ENCODE measurements at places on chromosomes 6 and 20.

DNA sequence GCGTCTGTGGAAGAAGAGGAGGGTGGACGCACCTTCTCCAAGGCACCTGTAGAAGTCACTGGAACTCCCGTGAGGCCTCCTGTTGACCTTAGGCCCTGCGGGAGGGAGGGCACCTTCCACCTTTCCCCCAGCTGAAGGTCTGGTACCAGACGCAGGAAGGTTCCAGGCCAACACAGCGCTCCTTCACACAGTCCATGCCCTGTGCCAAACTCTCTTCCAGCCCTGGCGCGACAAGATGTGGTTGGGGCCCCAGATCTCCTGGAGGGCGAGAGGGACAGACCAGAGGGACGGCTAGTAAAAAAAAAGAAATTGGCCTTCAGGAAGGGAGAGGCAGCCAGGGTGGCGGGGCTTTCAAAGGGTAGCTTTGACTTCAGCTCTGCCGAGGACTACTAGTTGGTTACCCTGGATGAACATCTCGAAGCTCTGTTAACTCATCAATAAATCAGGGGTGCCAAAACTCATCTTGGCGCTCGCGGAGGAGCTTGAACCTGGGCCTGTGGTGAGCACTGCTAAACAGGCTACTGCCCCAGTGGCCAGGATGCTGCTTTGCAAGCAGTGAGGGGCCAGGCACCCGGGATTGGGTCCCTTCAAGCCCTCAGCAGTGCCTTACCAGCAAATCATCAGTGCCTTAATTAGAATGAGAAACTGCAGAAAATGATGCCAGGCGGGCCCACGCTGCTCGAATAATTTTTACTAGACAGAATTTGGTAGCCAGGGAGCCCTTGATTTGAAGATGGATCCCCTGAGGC is 14.9 kb downstream of the AARS2 start:
- DNase-seq = no peak

GRCh38 chr20:37468886-37469285 is 52.2 kb upstream of the NNAT start:
- no peak for DNase-seq

DNA sequence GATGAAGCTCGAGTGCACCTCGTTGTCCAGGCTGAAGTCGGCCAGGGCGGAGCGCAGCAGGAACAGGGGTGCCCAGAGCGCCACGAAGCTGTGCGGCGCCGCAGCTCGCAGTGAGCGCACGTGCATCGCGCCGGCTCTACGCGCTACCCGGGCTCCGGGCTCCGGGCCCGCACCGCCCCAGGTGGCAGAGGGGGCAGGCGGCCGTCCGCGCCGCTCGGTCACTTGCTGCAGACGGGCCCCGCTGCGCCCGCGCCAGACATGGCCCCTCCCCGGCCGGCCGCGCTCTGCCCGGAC is 497 bp downstream of the BMP7 start:
- DNase-seq = no peak

- no peak for DNase-seq
These were observed 248.5 kb downstream of the BTBD9 start for GRCh38 chr6:38391206-38391605.

DNA sequence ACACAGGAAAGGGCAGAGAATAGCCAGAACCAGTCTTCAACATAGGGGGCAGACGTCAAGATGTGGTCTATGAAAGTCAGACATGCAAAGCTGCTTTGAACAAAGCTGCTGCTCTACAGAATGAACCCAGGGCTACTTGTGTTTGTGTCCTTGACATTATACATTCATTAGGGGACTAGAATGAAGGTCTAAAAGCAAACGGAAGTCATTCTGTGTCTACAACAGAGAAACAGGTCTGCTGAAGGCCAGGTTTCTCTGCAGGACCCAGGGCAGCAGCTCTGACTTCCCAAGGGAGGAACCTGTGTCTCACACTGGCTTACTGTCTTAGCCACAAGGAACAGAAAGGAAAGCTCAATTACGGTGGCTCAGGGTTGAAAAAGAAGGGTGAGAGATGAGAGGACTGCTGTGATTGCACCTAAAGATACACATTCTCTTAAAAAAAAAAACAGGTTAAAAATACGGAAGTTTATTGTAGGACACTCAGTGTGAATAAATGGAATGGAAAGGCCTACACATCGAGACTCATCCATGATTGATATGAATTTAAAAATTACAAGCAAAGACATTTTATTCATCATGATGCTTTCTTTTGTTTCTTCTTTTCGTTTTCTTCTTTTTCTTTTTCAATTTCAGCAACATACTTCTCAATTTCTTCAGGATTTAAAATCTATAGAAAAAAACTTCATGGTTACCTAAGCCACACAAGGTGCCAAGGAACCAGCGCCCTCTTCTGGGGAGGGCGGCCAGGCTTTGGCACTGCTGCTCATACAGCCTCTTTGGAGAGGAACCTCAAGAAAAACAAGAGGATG is 6.7 kb downstream of the PSMA7 start:
- DNase-seq = peak; percentile 69

GRCh38 chr20:41989935-41990635 is 371.9 kb upstream of the CHD6 start:
- DNase-seq = no peak

DNA sequence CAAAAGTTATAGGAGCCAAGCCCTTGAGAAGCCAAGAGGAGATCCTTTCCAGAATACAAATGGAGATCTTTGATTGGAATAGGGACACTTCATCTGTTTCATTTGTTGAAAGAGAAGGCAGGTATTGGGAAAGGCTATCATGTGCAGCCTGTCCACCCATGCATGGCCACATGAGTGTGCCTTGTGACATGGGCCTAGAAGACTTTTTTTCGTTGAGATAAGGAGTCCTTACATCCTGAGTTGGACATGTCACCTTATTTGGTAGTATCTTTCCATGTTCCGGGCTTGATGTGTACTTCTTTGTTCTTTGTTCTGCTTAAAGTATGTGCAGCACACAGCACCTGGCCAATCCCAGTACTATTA is 42.1 kb upstream of the SYNCRIP start:
- DNase-seq = no peak

GRCh38 chr6:41561931-41562911 is 16.0 kb downstream of the FOXP4 start:
- no peak for DNase-seq

DNA sequence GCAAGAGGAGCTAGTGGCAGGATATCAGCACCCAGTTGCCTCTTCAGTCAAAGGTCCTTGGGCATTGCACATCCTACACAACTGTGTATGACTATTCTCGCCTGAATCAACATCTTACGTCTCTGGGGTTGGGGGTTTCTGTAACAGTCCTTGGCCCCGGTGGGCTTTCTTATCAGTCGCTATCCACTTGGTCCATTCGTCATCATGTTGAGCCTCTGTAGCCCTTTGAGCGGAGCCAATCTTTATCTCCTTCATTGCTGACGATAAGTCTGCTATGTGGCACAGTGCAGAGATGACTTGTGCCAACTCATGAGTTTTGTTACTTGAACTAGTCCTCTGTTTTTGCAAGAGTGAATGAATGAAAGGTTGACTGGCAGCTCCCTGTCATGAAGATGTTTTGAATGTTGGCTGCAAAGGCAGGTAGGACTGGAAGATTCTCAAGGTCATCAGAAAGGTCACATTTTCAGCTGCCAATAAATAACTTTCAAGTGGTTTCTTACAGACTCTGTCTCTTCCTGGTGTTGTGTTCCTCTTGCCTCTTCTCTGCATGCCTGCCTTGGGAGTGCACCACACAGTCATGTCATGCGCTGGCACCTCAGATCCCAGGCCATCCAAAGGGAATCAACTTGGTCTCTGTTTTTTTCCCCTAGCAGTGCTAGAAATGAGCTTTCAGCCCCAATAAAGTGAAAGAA is 238.9 kb downstream of the SLC24A3 start:
- no peak for DNase-seq

DNA sequence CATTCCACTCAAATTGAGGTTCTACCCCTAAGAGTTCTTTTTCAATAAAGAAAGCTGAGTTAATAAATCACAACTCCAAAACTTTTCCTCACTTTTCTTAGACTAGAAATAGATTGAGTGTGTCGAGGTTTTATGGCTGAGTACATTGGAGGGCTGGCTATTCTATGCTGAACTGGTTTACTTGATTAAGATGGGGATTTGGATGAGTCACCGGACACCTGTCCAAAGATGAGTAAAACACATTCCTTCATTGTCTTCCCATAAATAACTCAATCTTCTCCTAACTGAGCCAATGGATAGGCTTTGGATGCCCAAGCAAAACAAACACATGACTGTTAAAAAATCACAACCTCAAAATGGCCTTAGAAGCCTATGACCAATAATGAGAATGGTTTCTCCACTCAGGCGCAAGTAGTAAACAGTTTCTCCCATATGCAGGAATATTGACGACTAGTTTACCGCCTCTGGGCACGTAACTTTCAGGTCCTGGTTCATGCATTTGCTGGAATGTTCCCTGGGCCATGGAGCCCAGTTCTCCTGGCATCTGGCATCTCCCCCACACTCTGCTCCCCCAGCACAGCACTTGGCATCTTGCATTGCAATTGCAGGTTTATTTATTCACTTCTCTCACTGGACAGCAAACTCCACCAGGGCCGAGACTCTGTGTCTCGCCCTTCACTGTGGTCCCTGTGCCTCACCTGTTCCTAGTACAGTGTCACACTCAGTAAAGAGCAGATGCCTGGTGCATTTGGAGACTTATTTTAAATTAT is 43.9 kb downstream of the BCAS1 start:
- no peak for DNase-seq

- no peak for DNase-seq
These were observed 41.5 kb downstream of the APCDD1L start for GRCh38 chr20:58473453-58474425.

DNA sequence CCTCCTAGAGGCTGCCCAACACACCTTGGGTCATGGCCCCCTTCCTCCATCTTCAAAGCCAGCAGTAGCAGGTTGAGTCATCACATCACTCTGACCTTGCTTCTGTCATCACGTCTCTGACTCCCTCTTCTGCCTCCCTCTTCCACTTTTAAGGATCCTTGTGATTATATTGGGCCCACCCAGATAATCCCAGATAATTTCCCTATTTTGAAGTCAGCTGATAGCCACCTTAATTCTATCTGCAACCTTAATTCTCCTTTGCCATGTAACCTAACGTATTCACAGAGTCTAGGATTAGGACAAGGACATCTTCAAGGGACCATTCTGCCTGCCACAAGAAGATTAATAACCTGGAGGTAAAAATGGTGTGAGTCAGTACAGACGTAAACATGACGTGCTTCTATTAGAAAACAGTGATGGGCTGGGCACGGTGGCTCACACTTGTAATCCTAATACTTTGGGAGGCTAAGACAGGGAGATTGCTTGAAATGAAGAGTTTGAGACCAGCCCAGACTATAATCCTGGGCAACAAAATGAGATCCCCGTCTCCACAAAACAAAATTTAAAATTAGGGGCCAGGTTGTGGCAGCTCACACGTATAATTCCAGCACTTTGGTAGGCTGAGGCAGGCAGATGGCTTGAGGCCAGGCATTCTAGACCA is 3.3 kb downstream of the ZSWIM3 start:
- no peak for DNase-seq

- no peak for DNase-seq
These were observed 33.2 kb downstream of the CCN2 start for GRCh38 chr6:131917763-131918649.

GRCh38 chr20:57090590-57091560 is 175.6 kb downstream of the BMP7 start:
- DNase-seq = no peak

GRCh38 chr6:158257781-158258180 is 54.5 kb upstream of the TULP4 start:
- no peak for DNase-seq

DNA sequence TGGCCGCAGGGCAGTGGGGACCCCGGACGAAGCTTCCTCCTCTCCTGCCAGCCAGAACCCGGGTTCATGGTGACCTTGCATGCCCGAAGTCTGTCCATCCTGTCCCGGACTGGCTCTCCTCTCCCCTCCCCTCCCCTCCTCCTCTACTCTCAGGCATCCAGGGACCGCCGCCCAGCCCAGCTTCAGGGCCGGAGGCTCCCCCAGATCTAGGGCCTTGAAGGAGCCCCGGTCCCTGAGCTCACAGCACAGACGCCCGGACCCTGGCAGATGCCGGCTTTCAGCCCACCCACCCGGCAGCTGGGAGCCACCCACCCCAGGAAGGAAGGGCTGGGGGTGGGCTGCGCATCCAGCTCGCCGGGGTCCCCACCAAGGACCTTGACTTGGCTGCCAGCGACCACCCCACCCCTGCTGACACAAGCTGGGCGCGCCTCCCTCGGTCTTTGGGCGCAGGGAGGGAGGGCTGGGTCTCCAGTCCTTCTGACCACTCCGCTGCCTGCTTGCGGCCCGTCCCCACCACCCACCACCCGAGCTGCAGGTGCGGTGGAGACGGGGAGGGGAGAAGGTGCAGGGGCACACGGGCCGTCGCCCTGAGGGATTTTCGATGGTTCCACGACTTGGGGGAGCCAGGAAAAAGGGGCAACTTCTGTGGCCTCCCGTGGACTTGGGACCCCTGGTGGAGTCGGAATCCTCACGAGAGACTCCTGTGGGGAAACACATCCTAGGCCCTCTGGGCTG is 5.8 kb upstream of the ABHD16B start:
- no peak for DNase-seq

- no peak for DNase-seq
These were observed 190.2 kb downstream of the TSHZ2 start for GRCh38 chr20:53162251-53162835.

All from T-helper 1 cell (primary cell).